ENCODE measurements at places on chromosomes 4 and X.

DNA sequence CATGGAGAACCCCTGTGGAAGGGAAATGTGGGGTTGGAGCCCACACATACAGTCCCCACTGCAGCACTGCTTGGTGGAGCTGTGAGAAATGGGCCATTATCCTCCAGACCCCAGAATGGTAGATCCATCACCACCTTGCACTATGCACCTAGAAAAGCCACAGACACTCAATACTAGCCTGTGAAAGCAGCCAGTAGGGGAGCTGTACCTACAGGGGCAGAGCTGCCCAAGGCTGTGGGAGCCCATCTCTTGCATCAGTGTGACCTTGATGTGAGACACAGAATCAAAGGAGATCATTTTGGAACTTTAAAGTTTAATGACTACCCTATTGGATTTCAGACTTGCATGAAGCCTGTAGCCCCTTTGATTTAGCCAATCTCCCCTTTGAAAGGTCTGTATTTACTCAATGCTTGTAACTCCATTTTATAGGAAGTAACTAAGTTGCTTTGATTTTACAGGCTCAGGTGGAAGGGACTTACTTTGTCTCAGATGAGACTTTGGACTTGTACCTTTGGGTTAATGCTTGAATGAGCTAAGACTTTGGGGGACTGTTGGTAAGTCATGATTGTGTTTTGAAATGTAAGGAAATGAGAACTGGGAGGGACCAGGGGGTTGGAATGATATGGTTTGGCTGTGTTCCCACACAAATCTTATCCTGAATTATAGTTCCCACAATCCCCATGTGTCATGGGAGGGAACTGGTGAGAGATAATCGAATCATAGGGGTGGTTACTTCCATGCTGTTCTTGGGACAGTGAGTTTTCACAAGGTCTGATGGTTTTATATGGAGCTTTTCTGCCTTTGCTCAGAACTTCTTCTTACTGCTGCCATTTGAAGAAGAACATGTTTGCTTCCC is 352.6 kb downstream of the INPP4B start:
- DNase-seq, result no peak

- no peak for DNase-seq
Observed at GRCh38 chr4:141605425-141605856, 30.9 kb upstream of the IL15 start.

DNA sequence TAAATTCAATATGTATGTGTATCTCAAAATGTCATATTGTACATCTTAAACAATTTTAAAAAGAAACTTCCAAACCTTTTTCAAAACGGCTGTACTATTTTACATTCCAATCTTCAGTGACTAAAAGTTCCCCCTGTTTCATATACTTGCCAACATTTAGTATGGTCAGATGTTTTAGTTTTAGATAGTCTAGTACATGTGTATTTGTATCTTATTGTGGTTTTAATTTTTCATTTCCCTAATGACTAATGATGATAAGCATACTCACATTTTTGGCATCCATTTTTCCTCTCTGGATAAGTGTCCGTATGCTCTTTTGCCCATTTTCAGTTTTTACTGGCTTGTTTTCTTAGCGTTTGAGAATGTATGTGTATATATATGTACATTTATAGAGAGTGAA is 212.2 kb upstream of the MAGEB18 start:
- DNase-seq, result no peak

- no peak for DNase-seq
Observed at GRCh38 chrX:110086916-110087484, 84.1 kb downstream of the TMEM164 start.

GRCh38 chrX:85004255-85004654 is 578 bp downstream of the APOOL start:
- no peak for DNase-seq

DNA sequence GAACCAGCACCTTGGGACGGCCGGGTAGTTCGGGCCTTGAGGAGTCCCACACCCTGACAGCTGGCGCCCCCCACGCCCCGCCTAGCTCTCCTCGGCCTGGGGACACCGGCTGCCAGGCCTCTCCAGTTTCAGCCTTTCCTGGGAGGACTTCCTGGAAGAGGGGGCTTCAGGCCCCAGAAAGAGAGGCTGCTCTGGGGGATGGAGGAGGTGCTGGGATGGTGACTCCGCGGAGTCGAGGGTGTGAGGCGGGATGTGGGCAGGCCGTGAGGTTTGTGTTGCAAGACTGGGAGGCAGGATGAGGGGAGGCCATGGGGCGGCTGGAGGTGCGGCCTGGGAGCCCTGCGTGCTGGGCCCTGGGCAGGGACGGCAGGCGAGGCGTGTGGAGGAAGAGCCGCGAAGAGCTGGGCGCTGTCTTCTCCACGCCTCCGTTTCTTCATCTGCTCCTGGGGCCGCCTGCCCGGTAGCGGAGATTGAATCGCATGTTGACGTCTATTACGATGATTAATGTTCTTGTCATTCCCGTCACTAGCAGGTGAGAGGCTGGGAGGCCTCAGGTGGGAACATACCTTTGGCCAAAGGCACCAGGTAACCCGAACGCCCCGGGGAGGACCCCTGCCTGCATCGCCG is 918 bp upstream of the FGFRL1 start:
- DNase-seq, result no peak

DNA sequence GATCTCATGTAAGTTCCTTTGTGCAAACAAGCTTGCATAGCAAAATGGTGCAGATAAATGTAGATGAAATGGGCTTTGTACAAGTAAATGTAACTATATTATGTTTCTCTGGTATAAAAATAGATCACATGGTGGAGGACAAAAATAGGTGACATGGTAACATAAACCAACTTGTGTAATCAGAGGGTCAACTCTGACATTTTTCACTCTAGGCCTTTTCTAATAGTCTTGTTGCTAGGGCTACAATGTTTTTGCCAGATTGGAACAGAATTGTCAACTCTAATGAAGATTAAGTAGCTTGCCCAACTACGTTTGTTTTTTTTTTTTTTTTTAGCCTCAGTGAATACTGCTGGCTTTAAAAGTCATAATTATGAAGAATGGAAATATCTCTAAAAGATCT is 11.5 kb downstream of the MAD2L1 start:
- DNase-seq, result no peak

DNA sequence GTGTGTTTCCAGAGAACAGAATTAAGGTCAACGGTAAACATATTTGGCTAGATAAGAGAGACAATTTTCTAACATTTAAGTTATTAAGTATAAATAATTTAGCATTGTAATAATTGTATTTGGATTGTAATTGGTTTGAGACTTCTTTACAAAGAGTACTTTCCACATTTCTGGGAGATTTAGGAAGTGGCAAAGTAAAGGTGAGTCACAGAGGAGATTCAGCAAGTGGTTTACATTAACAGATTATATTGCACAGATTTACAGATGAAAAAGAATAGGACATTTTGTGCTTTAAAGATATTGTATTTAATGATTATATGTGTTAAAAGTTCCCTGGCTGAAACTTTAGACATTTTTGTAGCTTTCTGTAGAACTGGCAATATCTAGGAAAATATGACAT is 584.4 kb upstream of the AADAT start:
- DNase-seq, result no peak

GRCh38 chrX:125205918-125206665 is 113.6 kb upstream of the TEX13C start:
- DNase-seq, result peak; percentile 31

DNA sequence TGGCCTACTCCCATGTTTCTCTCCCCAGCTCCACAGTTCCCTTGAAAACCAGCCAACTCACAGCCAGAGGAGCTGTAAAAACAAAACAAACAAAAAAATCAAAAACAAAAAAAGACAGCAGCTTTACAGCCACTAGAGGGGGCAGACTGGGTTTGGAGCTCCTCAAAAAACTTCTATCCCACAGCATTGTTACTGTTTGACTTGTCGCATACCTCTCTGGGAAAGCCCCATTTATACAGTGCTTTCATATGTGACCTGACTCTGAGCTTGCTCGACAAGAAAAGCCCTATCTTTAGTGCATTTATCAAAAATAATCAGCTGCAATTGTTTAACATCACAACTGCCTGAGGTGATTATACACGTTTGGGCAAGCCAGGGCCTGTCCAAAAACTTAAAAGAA is 21.6 kb downstream of the TSPAN6 start:
- peak; percentile 30 for DNase-seq

- no peak for DNase-seq
Observed at GRCh38 chrX:19193565-19193964, 71.3 kb upstream of the ADGRG2 start.

DNA sequence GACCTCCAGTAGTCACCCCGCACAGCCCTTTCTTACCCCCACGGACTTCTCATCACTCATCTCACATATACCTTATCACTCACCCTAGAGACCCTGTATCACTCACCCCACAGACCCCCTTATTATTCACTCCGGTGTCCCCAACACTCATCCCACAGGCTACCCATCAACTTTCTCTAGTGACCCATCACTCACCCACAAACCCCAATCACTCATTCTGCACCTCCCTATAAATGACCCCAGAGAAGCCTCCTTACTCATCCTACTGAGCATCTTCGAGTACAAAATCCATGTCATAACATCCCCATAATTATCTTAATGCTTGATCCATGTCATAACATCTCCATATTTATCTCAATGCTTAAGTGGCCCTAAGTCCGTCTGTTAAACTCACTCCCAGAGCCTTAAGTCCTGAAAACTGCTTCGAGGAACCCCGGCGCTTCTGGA is 934 bp downstream of the ZNF41 start:
- DNase-seq, result no peak

- no peak for DNase-seq
Observed at GRCh38 chrX:150088766-150089518, 150.7 kb upstream of the EOLA2 start.

DNA sequence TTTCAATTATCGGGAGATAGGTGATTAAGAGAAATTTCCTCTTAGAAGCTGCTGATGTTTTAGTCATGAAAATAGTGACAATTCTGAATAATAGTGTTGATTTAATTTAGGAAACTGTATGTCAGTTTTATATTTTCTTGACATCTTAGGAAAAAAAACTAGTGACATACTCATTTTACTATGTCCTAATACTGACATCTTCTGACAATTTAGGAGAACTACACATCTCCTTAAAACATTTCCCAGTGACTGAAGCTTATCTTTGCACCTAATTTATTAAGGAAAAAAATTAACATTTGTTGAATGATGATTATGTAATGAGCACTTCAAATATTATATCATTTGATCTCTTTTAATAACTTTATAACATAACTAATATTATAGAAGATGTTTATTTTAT is 42.0 kb upstream of the RBMXL3 start:
- peak; percentile 3 for DNase-seq

DNA sequence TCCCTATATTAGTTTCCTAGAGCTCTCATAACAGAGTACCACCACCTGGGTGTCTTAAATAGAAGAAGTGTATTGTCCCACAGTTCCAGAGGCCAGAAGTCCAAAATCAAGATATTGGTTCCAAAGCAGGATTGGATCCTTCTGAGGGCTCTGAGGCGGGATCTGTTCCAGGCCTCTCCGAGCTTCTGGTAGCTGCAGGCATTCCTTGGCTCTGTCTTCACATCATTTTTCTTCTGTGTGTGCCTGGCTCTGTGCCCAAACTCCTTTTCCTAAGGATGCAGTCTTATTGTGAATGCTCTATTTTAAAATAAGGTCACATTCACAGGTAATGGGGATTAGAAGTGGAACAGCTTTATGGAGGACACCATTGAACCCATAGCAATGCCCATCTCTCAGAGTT is 253.7 kb upstream of the TAPT1 start:
- no peak for DNase-seq

DNA sequence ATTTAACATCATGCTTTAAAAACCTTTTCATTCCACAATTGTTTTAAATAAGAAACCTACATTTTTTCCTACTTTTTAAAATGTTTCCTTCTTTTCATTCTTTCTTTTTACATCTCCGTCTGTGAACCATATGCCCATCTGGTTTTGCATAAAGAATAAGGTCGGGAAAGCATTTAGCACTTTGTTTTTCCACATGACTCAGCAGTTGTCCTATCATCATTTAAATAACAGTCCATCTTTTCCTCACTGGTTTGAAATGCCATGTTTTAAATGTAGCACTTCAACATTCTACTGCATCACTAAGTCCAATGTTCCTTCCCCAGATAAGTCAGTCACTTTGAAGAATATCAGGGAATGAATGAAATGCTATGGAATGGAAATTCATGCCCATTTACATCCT is 128.4 kb downstream of the SH3RF1 start:
- DNase-seq, result no peak

- no peak for DNase-seq
Observed at GRCh38 chrX:105462186-105462585, 241.7 kb upstream of the TEX13A start.

GRCh38 chr4:76984127-76984526 is 34.6 kb downstream of the SEPTIN11 start:
- DNase-seq, result peak; percentile 38

DNA sequence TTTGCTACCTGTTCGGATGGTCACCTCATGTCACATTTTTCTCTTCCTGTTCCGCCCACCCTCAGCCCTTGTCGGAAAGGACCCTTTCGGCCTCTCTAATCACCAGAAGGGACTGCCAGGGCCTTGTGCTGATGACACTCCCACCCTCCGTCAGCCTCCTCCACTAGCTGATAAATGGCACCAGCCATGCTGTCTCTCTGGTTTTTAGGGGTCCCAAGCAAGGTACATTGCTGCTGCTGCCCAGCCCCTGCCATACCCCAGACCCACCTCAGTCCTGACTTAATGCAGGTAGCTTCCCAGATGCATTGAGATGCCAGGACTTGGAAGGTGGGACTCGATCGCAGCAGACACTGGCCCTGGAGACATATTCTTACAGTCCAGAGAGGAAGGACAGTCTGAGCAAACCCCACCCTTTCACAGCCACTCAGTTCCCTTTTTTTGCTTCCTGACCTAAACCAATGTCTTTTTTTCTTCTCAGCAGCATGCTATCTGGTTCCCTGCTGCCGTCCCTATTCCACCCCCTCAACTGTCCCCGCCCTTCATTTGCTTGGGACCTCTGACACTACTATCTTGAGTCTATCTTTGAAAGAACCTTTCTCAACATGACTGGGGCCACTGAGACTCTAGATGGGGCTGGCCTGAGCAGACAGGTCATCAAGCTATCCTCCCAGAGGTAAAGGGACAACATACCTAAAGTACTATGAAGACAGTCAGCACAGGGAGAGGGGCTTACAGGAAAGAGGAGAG is at the start of gene BTK:
Gene BTK, minus strand, starts transcription at position 397 of the 747 bp plus-strand sequence. CDS start 10,907 bp downstream, outside the sequence.
- no peak for DNase-seq

GRCh38 chr4:87937523-87937922 is 38.0 kb upstream of the SPP1 start:
- no peak for DNase-seq
